H9 (cell line): ENCODE measurements at places on chromosomes 6 and 20. TPM values are rescaled to one million over a fixed set of nuclear protein-coding genes. Genes with fewer than 3 reads are reported as not detected.

The TULP4 gene
- 61.5 and 64.6 TPM in 2 replicates for total RNA-seq

DNA sequence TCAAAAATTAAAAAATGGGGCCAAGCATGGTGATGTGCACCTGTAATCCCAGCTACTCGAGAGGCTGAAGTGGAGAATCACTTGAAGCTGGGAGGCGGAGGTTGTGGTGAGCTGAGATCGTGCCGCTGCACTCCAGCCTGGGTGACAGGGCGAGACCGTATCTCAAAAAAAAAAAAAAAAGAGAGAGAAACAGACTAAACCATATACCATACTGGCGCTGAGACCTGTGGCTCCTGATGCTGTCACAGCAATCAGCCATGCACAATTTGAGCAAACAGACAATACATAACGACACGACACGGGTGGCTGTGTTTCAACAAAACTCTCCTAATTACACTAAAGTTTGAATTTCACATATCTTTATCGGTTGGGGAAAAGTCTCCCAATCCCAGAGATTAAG, 14.9 kb upstream of the CBFA2T2 start:
- no peak for DNase-seq

- DNase-seq = no peak
Observed at GRCh38 chr6:46102123-46102522, 27.7 kb upstream of the ENPP4 start.

The CCN6 gene
- total RNA-seq = not detected in 2 replicates

- no peak for DNase-seq
Observed at GRCh38 chr6:157069585-157069984, 253.7 kb downstream of the TMEM242 start.

The TRAPPC3L gene
- not detected in 2 replicates for total RNA-seq

GRCh38 chr6:16985513-16986284, 116.2 kb upstream of the STMND1 start:
- no peak for DNase-seq

The PPDPF gene
- total RNA-seq = 149 and 153 TPM in 2 replicates

GRCh38 chr6:16747232-16748024, 13.8 kb downstream of the ATXN1 start:
- DNase-seq = no peak

- peak; percentile 4 for DNase-seq
Observed at GRCh38 chr6:33985947-33986346, 159.9 kb downstream of the GRM4 start.

GRCh38 chr6:97732045-97732444, 449.0 kb upstream of the MMS22L start:
- DNase-seq = no peak

The GRM1 gene
- 0.07 and 0.39 TPM in 2 replicates for total RNA-seq

The XKR7 gene
- 1.3 and 1.5 TPM in 2 replicates for total RNA-seq

The C20orf144 gene
- 0.24 and 0.26 TPM in 2 replicates for total RNA-seq

DNA sequence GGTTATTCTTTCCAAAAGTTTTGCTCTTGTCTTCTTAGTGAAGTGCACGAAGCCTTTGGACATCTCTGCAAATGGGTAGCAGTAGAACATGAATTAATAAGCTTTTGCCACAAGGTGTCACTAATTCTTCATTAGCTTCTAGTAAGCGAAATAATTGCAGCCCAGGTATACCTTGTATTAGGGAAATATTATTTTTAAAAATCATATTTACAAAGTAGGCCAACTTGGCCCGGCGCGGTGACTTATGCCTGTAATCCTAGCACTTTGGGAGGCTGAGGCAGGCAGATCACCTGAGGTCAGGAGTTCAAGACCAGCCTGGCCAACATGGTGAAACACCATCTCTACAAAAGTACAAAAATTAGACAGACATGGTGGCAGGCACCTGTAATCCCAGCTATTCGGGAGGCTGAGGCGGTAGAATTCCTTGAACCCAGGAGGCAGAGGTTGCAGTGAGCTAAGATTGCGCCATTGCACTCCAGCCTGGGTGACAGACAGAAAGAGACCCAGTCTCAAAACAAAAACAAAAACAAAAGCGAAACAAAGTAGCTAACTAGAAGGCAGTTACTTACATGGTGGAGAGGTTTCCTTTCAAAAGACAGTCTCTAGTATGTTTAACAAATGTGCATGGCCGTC, 8.8 kb upstream of the RSPH3 start:
- no peak for DNase-seq

The GSTA3 gene
- total RNA-seq = not detected in 2 replicates

DNA sequence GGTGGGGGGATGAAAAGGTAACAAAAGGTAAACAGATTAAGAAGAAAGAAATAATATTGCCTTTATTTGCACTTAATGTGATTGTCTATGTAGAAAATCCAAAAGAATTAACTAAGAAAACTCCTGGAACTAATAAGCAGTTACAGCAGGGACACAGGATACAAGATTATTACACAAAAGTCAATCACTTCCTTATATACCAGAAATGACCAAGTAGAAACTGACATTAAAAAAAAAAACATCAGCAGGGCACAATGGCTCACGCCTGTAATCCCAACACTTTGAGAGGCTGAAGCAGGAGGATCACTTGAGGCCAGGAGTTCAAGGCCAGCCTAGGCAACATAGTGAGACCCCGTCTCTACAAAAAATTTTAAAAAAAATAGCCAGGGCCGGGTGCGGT, 123.2 kb upstream of the RIPOR2 start:
- no peak for DNase-seq

DNA sequence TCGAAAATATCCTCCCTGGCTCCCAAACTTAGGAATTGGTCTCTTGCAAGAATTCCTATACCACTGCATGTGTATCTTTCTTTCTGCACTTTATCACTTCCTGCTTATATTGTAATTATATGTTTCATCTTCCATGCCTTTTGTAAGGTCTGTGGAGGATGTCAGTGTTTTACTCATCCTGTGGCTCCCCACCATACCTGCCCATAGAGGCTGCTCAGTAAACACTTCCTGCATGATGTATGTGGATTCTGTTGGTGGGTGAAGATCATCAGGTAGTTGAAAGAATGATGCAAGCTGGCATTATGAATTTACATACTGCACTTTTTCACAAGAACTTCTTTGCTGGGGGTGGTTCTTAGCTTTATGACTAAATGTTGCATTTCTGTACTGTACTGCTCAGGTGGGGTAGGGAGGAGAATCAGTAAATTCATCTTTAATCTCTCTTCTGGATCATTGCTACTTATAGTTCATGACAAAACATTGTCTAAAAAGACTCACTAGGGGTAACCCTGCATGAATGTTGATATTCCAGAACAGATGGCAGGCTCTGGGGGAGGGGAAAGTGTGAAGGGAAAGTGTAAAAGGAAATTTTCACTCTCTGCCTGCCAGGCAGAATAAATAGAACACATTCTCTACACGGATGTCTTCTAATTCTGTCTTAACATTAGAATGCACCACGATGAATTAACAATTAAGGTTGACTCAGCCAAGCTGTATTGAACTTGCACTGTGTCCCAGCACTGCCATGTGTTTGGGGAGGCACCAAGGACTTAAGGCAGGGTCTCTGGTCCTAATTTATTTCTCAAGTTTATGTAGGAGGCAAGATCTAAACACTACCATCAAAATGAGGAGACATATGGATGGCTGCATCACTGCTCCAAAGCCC, 36.0 kb upstream of the KLHL31 start:
- DNase-seq = no peak

GRCh38 chr6:74946961-74947360, 258.9 kb downstream of the COL12A1 start:
- DNase-seq = no peak

The CRNKL1 gene
- total RNA-seq = 26.6 and 30.2 TPM in 2 replicates

DNA sequence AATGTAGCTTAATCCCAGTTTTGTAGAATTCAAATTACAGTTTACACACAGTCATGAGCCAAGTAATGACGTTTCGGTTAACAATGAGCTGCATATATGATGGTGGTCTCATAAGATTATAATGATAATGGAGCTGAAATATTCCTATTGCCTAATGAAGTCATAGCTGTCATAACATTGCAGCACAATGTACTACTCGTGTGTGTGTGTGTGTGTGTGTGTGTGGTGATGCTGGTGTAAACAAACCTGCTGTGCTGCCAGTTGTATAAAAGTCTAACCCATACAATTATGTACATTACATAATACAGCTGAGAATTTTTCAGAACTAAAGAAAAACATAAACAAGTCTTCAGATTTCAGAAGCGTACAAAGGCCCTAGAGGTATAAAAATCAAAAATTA, 66.7 kb upstream of the ARID1B start:
- no peak for DNase-seq

- no peak for DNase-seq
Observed at GRCh38 chr20:32569018-32569379, 16.1 kb downstream of the NOL4L start.

GRCh38 chr20:49928411-49929141, 7.6 kb upstream of the RNF114 start:
- peak; percentile 78 for DNase-seq

GRCh38 chr6:3269281-3269975, 10.7 kb downstream of the PSMG4 start:
- no peak for DNase-seq

The DDO gene
- not detected in 2 replicates for total RNA-seq

The SEL1L2 gene
- not detected in 2 replicates for total RNA-seq

DNA sequence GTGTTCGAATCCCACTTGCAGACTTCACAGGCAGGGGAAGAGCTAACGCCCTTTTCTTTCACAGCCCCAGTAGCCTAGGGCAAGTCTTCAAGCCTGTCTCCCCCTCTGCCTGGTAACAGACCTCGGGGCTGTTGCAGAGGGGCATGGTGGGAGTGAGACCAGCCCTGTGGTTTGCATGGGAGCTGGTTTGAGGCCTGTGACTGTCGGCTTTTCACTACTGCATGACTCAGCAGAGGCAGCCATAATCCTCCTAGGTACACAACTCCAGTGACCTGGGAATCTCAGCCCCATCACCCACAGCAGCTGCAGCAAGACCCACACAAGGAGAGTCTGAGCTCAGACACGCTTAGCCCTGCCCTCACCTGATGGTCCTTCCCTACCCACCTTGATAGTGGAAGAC, 55.3 kb upstream of the POPDC3 start:
- DNase-seq = no peak

The MYMX gene
- total RNA-seq = 1.1 and 1.8 TPM in 2 replicates

DNA sequence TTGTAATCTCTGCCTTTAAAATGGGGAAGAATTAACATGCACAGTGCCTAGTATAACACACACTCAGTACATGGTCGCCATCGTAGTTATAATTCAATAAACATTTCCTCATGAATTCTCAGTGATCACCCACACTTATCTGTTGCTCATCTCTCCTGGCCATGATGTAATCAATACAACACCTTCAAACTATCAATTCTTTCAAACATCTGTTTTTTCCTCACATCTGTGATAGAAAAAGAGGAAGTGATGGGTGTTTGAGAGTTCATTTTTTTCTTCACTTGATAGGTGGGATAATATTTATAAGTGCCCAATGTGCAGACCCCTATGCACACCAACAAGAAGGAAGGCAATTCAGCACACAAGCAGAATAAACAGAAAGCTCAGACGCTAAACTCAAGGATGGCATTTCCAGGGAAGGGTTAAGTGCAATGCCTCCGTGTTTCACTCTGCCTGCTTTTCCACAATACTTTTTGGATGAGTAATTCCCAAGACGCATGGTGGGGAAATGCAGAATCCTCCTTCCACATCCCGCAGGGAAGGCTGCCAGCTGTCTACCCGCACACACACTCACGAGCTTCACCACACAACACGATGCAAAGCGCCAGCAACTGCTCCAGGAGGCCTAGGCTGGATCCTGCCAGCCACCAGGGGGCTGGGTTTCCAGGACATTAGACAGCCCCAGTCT, 100.3 kb downstream of the GMPR start:
- no peak for DNase-seq

DNA sequence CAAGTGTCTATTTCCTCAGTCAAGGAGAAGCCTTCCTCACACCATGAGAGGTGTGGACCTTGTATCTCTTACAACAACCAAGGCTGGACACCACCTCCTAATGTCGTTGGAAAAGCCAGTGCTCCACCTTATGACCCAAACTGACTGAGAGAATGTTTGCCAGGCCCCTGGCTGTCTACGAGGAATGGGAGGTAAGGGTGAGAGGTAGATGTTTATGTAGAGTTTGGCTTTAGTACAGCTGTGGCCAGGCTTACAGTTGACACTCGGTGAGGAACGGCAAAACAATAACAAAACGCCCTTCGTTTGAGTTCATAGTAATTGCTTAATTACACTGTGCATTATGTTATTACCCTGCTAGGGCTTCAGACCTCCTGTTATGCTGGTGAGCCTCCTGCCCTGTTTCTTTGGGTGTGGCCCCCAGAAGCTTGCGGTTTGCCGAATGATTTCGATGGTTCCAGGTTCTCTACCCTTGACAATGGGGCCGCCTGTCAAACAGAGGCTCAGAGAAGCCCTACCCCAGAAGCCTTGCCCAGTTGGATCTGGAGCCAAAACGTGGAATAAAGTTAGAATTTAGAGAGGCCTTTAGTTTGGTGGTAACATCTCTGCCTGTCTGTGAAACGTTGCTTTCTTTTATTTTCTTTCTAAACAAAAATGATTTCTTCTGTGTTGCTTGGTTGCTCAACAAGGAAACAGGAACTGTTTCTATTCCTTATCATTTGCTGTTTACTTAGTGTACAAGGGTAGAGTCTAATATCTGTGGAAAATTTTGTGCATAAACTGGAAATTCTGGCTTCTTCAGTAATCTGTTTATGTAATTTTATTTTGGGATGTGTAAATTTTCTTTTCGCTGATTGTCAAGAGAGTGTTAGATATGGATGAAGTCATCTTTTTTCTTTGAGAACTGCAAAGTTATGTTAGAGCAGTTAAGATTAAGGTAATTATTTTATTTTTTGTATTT, 60.4 kb upstream of the FOXQ1 start:
- DNase-seq = no peak

GRCh38 chr6:37557645-37558114, 58.0 kb upstream of the CCDC167 start:
- DNase-seq = no peak
